ENCODE measurements at places on chromosomes 4 and X. TPM values are rescaled to one million over a fixed set of nuclear protein-coding genes. Genes with fewer than 3 reads are reported as not detected.

GRCh38 chr4:61693520-61693919 is 493.4 kb downstream of the ADGRL3 start:
- no peak overlapping the region for H3K4me3 ChIP-seq
- H3K27ac ChIP-seq: no peak overlapping the region
- no peaks in the 10 kb centered on the region for H3K4me1 ChIP-seq
- DNase-seq: no peak

GRCh38 chr4:78592088-78592783 is 40.7 kb downstream of the ANXA3 start:
- no peaks in the 10 kb centered on the region for H3K36me3 ChIP-seq
- H3K27ac ChIP-seq: no peak overlapping the region
- no peak for DNase-seq
- no peak overlapping the region for H3K4me3 ChIP-seq
- H3K4me1 ChIP-seq: no peaks in the 10 kb centered on the region

DNA sequence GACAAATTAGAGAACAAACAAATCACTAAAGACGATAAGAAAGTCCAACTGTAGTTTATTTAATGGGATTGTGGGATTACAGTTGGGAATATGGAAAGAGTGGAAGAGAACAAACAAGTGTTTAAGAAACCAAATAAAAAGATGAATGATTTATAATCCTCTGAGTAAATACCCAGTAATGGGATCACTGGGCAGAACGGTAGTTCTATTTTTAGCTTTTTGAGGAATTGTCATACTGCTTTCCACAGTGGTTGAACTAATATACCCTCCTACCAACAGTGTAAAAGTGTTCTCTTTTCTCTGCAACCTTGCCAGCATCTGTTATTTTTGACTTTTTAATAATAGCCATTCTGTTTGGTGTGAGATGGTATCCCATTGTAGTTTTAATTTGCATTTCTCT is 15.0 kb downstream of the C4orf51 start:
- H3K4me3 ChIP-seq: no peak overlapping the region
- no peaks in the 10 kb centered on the region for H3K36me3 ChIP-seq
- no peak for DNase-seq
- H3K27me3 ChIP-seq: no peaks in the 10 kb centered on the region

DNA sequence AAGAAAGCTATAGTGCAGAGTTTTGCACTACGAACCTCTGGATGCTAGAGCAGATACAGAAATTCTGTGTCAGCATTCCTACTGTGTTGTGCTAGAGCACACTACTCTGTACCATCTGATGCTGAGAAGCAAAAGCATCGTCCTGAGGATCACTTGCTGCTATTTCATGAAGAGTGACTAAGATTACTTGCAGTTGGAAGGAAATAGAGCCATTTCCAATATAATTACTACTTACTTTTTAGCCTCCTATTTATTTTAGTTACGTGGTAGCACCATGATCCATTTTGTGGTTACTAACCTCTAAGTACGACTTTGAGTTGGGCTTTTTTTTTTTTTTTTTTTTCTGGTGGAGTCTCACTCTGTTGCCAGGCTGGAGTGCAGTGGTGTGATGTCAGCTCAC is 226.7 kb downstream of the PALLD start:
- no peak for DNase-seq
- peaks cover 2% of the 10 kb centered on the region for H3K4me1 ChIP-seq
- no peaks in the 10 kb centered on the region for H3K27me3 ChIP-seq
- no peak overlapping the region for H3K27ac ChIP-seq
- no peak overlapping the region for H3K4me3 ChIP-seq
- H3K36me3 ChIP-seq: no peaks in the 10 kb centered on the region

Gene PSAPL1
- not detected for total RNA-seq

Data from aorta (tissue), 5 donors.